ENCODE measurements at places on chromosomes 4 and X.

DNA sequence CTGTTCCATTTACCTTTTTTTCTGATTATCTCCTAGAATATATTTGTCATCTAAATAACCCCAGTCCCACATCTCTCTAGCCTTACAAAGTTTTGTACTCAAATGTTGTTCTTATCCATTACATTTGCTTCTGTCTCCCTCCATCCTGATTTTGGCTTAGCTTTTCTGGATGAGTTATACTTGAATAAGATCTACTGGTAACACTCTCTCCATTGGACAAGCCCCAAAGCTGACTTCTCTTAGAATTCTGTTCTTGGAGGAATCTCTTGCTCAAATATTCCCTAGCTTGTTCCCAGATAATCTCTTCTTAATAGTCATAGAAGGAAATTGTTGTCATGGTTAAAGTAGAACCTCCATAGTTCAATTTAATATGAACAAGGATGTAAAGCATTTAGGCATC, 115.5 kb upstream of the HS3ST1 start:
- DNase-seq = no peak

DNA sequence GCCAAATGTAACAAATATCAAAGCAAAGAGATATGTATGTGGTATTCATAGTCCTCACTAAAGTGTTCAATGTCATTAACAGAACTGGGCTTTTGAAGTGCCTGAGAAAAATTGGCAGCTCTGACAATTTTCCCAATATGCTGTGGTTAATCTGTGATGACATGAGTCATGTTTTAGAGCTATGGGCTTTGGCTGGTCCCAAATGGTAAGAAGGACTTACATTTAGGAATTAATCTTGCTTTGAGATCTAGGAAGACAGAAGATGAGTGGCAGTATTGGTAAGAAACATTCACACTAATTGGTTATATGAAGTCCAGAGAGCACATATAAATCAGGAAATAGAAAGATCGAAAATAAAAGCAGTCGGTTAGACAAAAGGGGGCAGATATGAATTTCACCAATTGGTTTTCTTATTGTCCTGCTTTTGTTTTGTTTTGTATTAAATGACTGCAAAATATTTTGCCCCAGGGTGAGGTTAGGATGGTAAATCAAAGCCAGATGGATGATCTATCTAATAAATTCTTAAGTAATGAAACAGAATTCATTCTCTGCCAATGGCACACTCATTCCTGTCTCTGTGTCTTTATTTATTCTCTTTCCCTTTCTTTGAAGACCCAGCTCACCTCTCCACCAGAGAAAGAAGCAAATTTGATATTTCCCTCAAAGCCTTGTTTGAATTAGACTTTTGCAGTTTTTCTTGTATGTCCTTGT, 993.1 kb downstream of the RPA4 start:
- DNase-seq = no peak

DNA sequence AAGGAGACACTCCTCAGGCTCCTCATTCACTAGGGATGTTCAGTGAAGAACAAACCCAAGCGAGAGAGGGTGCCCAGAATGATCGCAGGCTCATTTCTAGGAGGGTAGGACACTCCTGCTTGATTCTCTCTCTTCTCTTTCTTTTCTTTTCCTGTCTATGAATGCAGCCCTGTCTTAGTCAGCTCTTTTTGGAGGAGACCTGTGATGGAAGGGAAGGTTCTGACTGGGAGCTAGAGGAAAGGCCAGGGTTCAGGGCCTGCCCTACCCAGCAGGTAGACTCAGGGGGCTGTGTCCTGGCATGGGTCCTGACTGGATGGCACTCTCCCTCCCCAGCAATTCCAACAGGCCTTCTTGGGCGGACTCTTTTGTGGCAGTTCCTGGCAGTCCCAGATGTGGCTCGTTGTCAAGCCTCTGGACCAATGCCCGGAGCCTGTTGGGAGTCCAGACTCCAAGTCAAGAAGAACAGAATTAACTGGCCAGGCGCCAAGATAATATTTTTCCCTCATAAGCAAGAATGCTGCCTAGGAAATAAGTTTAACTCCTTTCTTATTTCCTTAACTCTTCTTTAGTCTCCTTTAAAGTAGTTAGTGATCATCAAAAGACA, 139.4 kb upstream of the SCML1 start:
- no peak for DNase-seq

- no peak for DNase-seq
These were observed 10.5 kb downstream of the LGI2 start for GRCh38 chr4:25020236-25020635.

DNA sequence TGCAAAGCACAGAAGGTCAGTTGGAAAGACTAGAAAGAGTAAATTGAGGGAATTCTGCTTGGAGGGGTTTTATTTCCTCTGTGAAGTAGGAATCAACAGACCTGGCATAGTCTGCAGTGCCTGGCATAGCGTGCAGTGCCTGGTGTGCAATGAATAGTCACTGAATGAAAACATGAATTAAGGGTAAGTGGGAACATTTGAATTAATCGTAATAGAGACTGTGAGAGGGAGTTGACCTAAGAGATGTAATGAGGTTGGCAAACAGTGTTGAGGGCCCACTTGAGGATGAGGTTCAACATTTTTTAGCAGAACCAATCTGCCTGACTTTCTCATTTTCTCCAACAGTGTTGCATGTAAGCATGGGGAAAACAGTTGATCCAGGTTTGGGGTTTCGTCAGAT, 377.2 kb upstream of the FTHL17 start:
- DNase-seq = no peak

GRCh38 chr4:87035881-87036509, 101.2 kb downstream of the AFF1 start:
- DNase-seq = no peak

DNA sequence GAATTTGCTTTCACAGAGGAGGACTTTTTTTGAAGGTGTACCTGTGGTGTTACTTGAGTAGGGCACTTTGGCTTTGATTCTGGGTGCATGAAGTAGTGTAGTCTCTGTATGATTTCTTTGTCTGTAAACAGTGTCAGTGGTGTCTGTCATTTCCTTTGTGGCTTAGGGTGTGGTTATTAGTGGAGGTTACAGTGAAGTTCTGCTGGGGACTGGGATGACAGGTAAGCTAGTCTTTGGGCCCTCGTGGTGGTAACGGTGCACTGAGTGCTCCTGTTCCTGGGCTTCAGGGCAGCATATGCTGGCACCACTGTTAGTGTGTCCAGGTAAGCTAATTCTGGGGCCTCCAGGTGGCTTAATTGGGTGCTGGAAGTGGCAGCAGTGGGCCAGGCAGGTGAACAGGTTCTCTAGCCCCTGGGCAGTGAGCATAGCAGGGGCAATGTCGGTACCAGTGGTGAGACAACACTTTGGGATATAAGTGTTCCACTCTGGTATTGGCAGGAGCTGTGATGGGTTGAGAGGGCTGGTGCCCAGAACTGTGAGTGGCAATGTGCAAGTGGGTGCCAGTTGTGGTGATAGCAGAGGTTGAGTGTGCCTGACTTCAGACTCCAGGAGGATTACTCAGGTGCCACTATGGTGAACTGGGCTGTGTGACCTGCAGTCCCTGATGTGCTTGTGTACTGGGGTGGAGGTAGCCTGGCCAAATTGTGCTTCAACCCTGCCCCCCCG, 26.0 kb upstream of the VSIG1 start:
- DNase-seq = peak; percentile 39
